ENCODE measurements at places on chromosomes 16 and 17.

GRCh38 chr17:1322014-1322428, 42.6 kb downstream of the TRARG1 start:
- no peaks in the 10 kb centered on the region for H3K36me3 ChIP-seq
- no peak overlapping the region for H3K27ac ChIP-seq
- no peak overlapping the region for H3K4me3 ChIP-seq
- no peak for DNase-seq
- H3K27me3 ChIP-seq, result no peaks in the 10 kb centered on the region
- no peaks in the 10 kb centered on the region for H3K4me1 ChIP-seq

DNA sequence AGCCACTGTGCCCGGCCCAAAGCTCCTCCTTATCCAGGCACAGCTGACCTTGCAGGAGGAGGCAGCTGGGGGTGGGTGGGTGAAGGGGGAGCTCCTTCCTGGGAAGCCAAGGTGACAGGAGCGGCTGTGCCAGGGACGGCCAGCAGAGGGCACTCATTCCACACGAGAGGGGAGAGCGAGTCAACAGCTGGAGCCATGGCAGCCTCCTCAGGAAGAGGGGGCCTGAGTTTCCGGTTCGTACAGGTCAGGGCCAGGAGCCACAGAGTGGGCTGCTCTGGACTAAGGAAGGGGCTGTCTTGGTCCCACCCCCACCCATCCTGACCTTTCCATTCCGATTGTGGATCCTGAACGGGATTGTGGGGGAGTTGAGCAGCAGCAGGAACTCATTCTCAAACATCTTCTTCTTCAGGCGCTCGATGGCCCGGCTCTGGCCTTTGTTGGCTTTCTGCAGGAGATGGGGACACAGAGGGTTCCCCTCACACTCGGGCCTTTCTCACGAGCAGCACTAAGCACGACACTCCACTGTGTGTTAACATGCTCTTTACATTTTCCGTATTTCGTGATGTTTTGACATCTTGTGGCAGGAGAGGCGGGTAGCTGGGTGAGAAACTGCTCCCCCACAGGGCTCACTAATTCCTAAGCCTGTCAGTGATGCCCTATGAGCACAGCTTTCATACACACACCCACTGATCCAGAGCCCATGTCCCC, 61.6 kb downstream of the TIMM22 start:
- DNase-seq, result peak; percentile 93
- no peak overlapping the region for H3K27ac ChIP-seq
- peaks cover 3% of the 10 kb centered on the region for H3K4me1 ChIP-seq
- H3K36me3 ChIP-seq, result peaks cover 6% of the 10 kb centered on the region
- H3K4me3 ChIP-seq, result no peak overlapping the region

- no peak overlapping the region for H3K27ac ChIP-seq
- no peaks in the 10 kb centered on the region for H3K36me3 ChIP-seq
- no peaks in the 10 kb centered on the region for H3K27me3 ChIP-seq
- peaks cover 3% of the 10 kb centered on the region for H3K4me1 ChIP-seq
Observed at GRCh38 chr16:85722128-85722893, 28.6 kb downstream of the C16orf74 start.

GRCh38 chr16:9429646-9430330, 338.3 kb downstream of the HAPSTR1 start:
- DNase-seq, result no peak
- no peaks in the 10 kb centered on the region for H3K4me1 ChIP-seq
- no peaks in the 10 kb centered on the region for H3K36me3 ChIP-seq
- no peak overlapping the region for H3K4me3 ChIP-seq

GRCh38 chr16:1300664-1301476, 8.6 kb upstream of the UBE2I start:
- H3K36me3 ChIP-seq, result no peaks in the 10 kb centered on the region
- no peak overlapping the region for H3K4me3 ChIP-seq
- peak; percentile 76 for DNase-seq
- H3K4me1 ChIP-seq, result peaks cover 14% of the 10 kb centered on the region

DNA sequence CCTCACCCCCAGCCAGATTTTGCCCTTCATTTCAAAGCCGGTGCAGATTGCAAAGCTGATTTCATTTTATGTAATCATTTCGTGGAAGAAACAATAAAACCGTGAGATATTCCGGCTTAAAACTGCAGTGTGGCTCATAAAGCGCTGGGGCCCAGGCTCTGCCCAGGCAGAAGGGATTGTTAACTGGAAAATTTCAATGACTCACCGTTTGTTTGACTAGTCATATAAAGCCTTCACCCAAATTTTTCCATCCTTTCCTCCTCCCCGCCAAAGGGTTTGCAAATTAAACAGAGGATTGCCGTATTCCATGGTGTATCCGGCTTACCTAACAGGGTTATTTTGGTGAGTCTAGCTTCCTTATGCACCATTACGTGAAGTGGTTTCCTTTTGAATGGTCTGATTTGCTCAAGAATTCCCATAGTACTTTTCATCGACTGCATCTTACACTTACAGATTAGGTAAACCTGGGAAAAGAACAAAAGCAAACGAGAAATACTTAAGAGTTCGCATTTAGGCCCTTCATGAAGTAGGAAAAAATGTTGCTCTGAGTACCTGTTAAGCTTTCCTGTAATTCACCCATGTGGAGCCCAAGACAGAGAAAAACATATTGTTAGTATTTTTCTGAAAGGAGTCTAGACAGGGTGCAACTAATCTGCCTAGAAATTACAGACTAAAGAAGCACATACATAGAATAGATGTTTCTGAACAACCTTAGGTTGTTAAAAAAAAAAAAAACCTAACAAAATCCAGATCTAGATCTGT, 949 bp upstream of the GSPT1 start:
- H3K27me3 ChIP-seq, result no peaks in the 10 kb centered on the region
- H3K4me3 ChIP-seq, result peak overlapping the region; percentile 34
- peak overlapping the region; percentile 90 for H3K27ac ChIP-seq
- no peaks in the 10 kb centered on the region for H3K36me3 ChIP-seq
- DNase-seq, result peak; percentile 47

DNA sequence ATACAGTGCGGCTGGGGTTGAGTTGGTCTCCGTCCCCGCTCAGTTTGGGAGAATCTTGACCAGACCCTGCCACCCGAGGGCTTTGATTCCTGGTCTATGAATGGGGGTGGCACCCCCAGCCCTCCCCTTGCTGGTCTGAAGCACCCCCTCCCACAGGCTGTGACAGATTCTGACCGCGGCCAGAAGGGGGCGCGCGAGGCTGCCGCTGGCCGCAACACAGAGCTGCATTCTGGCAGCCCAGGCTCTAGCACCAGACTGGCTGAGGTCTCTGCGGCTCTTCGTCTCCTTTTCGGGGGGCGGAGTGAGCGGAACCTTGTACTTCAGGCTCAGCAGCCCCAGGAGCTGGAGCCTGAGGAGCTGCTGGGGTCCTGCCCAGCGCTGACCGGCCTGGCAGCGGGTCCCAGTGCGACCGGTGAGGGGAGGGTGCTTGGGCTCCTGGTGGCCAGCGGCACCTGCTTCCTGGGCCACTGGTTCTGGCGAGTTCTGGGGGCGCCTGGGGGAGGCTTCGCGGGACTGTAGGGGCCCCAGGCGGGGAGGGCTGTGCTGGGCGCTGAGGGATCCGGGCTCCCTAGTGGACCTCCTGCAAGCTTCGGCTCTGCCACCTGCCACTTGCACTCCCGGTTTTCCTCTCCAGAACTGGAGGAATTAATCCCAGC, 1011.6 kb downstream of the KCNJ18 start:
- no peaks in the 10 kb centered on the region for H3K4me1 ChIP-seq
- H3K27ac ChIP-seq, result no peak overlapping the region
- DNase-seq, result no peak
- no peak overlapping the region for H3K4me3 ChIP-seq
- H3K36me3 ChIP-seq, result no peaks in the 10 kb centered on the region

- H3K36me3 ChIP-seq, result peaks cover 72% of the 10 kb centered on the region
- H3K27me3 ChIP-seq, result no peaks in the 10 kb centered on the region
- no peak overlapping the region for H3K27ac ChIP-seq
- H3K4me3 ChIP-seq, result no peak overlapping the region
Observed at GRCh38 chr16:10541366-10541765, 39.0 kb downstream of the EMP2 start.

- no peak overlapping the region for H3K4me3 ChIP-seq
- no peak for DNase-seq
- peaks cover under 1% of the 10 kb centered on the region for H3K4me1 ChIP-seq
Observed at GRCh38 chr17:82710499-82711232, 5.8 kb upstream of the FN3KRP start.

- H3K4me3 ChIP-seq, result no peak overlapping the region
- DNase-seq, result peak; percentile 71
- H3K4me1 ChIP-seq, result peaks cover 28% of the 10 kb centered on the region
- H3K27me3 ChIP-seq, result no peaks in the 10 kb centered on the region
- peak overlapping the region; percentile 96 for H3K27ac ChIP-seq
Observed at GRCh38 chr16:30895627-30896260, 670 bp upstream of the CTF1 start.

DNA sequence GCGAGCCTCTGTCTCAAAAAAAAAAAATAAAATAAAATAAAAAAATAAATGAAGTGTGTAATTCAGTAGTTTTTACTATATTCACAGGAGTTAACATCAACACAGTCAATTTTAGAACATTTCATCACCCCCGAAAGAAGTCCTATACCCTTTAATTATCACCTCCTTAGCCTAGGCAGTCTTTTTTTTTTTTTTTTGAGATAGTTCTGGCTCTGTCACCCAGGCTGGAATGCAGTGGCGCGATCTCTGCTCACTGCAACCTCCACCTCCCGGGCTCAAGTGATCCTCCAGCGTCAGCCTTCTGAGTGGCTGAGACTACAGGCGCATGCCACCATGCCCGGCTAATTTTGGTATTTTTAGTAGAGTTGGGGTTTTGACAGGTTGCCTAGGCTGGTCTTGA, 150.7 kb downstream of the SNX29 start:
- H3K27ac ChIP-seq, result no peak overlapping the region
- peaks cover 25% of the 10 kb centered on the region for H3K36me3 ChIP-seq
- no peaks in the 10 kb centered on the region for H3K4me1 ChIP-seq
- H3K4me3 ChIP-seq, result no peak overlapping the region
- DNase-seq, result no peak
- H3K27me3 ChIP-seq, result no peaks in the 10 kb centered on the region

- no peaks in the 10 kb centered on the region for H3K36me3 ChIP-seq
- peaks cover 29% of the 10 kb centered on the region for H3K4me1 ChIP-seq
- DNase-seq, result peak; percentile 91
- H3K4me3 ChIP-seq, result peak within 1 kb of the TSS; percentile 48
- H3K27me3 ChIP-seq, result peaks cover 14% of the 10 kb centered on the region
- peak within 1 kb of the TSS; percentile 87 for H3K27ac ChIP-seq
Observed at GRCh38 chr17:62627219-62627903, at the start of gene MRC2. Gene MRC2 (plus strand): TSS chr17:62627670. CDS start chr17:62627803, 133 bp downstream.

GRCh38 chr16:22397931-22398330, 23.5 kb upstream of the CDR2 start:
- H3K4me3 ChIP-seq, result no peak overlapping the region
- no peaks in the 10 kb centered on the region for H3K36me3 ChIP-seq
- H3K27me3 ChIP-seq, result no peaks in the 10 kb centered on the region
- no peaks in the 10 kb centered on the region for H3K4me1 ChIP-seq
- H3K27ac ChIP-seq, result no peak overlapping the region
- DNase-seq, result no peak

DNA sequence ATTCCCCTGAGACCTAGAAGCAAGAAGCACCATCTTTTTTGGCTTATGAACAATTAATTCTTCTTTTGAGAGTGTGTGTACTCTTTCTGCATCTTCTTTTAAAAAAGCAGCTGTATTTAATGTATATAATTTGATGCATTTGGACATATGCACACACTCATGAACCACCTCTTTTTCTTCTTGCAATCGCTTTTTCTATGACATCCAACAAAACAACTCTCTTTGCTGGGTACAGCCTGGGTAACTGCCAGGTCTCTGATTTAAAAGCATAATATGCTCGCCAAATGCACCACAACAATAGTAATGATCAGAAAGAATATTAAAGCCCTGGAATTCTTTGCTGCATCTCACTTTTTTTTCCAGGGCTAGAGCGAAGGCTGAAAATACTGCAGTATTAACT, 97.3 kb downstream of the HAPSTR1 start:
- no peak for DNase-seq
- no peak overlapping the region for H3K4me3 ChIP-seq
- H3K36me3 ChIP-seq, result no peaks in the 10 kb centered on the region
- H3K27ac ChIP-seq, result no peak overlapping the region
- no peaks in the 10 kb centered on the region for H3K27me3 ChIP-seq

DNA sequence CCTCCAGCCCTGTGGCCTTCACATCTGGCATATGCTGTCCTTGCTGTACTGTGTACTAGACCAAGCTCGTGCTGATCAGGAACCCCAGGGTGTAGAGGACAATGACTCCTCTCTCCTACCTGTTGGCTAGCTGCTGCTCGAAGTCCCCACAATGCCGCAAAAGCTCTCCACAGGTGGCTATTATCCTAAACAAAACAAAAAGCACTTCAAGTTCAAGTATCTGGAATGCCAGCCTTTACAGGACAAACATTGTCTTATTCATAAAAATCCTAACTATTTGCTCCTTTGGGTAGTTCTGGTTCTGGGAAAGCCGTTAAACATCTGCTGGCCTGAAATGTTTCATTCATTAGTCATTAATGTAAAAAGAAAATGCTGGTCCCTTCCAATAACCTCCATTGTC, 42.8 kb downstream of the COG7 start:
- H3K4me1 ChIP-seq, result peaks cover 4% of the 10 kb centered on the region
- no peak for DNase-seq
- H3K4me3 ChIP-seq, result no peak overlapping the region
- H3K27ac ChIP-seq, result peak overlapping the region; percentile 62

DNA sequence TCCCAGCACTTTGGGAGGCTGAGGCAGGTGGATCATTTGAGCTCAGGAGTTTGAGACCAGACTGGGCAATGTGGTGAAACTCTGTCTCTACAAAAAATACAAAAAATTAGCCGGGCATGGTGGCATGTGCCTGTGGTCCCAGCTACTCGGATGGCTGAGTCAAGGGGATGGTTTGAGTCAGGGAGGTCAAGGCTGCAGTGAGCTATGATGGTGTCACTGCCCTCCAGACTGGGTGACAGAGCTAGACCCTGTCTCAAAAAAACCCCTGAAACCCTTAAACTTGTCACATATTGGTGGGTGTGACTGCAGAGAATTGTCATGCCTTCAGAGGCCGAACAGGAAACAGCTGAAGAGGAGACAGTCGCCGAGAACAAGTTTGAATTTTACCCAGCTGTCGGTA, 13.4 kb downstream of the RPTOR start:
- no peaks in the 10 kb centered on the region for H3K27me3 ChIP-seq
- DNase-seq, result no peak
- no peaks in the 10 kb centered on the region for H3K4me1 ChIP-seq
- peaks cover 5% of the 10 kb centered on the region for H3K36me3 ChIP-seq
- no peak overlapping the region for H3K27ac ChIP-seq

GRCh38 chr16:72996291-72997062, 51.5 kb downstream of the ZFHX3 start:
- no peak for DNase-seq
- peaks cover 57% of the 10 kb centered on the region for H3K4me1 ChIP-seq
- no peaks in the 10 kb centered on the region for H3K27me3 ChIP-seq
- no peak overlapping the region for H3K4me3 ChIP-seq
- H3K27ac ChIP-seq, result peak overlapping the region; percentile 62
- H3K36me3 ChIP-seq, result no peaks in the 10 kb centered on the region

GRCh38 chr16:7268182-7268581, 64.5 kb upstream of the RBFOX1 start:
- no peaks in the 10 kb centered on the region for H3K4me1 ChIP-seq
- no peak overlapping the region for H3K4me3 ChIP-seq
- H3K27ac ChIP-seq, result no peak overlapping the region
- H3K36me3 ChIP-seq, result no peaks in the 10 kb centered on the region
- no peak for DNase-seq

All from upper lobe of left lung (tissue), 6 donors.